ENCODE measurements at places on chromosomes 2 and 18.
A peak's percentile ranks its signal among the peaks of the same experiment; 100 is the strongest.

- DNase-seq = no peak
Observed at GRCh38 chr2:19538411-19538963, 180.1 kb upstream of the OSR1 start.

DNA sequence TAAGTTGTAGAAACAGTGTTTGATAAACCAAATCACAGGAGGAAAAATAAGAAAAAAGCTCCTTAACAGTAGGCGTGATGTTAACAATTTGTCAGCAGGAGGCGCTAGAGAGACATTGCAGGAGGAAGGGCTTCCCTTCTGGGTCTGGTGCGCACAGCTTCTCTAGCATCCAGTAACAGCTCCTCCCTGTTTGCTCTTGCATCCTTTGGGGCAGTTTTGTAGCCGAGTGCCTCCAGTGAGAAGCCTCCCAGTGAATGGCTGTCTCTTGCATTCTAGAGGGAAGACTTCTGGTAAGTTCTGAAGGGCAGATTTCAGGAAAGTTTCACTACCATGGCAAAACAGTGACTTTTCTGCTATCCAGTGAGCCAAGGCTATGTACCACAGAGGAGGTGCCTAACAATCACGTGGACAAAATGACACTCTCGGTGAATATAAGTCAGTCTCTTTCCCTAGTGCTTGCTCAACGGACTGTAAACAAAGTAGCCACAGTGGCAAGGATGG, 9.5 kb upstream of the ZNF396 start:
- peak; percentile 42 for DNase-seq

DNA sequence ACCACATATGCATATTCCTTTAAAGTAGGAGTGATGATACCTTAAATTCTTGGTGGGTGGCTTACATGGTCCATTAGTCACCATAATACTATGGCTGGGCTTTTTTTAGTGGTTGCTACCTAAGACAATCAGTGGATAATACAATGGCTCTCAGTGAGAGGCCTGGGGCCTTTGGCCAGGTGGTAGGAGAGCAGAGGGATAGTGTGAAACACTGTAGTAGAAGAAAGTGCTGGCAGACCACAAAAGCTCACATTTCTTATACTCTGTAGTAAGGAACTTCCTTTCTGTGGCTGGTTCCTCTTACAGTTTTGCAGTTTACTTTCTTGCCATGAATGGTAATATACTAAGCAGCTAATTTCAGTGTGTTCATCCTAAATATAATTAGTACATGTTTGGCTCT, 583.5 kb downstream of the XIRP2 start:
- DNase-seq = no peak

DNA sequence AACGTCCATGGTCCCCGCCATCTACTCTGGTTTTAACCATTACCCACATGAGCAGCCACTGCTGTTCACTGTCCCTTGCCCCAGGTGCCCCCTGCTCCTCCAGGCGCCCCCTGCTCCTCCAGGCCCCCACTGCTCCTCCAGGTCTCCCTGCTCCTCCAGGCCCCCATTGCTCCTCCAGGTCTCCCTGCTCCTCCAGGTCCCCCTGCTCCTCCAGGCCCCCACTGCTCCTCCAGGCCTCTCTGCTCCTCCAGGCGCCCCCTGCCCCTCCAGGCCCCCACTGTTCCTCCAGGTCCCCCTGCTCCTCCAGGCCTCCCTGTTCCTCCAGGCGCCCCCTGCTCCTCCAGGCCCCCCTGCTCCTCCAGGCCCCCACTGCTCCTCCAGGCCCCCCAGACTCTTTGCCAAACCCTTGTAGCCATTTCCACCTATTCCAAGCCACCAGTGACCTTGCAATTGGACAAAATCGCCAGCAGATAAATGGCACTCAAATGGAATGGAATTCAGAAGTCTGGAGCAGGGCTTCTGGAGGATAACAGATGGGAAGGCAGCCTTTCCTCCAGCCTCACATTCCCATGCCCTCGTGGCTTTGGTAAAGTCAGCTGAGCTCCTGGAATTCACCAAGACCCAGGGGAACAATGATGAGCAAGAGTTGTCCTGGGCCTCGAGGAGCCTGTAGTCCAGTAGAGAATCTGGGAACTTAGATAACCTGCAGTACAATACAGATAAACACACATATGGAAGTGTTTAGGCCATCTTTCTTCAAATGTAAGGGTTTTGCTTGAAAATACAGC, 13.3 kb upstream of the RPL31 start:
- no peak for DNase-seq

DNA sequence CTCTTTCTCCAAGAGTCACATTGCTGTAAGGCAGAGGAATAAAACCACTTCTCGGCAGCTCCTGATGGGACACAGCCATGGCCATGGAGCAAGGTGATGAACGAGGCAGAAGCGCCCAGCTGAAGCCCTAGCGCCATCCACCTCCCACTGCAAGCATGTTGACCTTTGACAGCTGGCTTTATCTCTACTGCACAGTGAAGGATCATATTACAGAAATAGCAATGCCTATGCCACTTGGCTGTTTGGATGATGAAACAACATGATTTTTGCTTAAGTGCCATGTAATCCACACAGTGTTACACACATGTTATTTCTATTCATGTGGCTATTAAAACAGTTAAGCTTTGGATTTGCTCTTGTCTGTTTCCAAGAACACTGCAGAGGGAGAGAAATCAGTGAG, 167.7 kb downstream of the VAPA start:
- no peak for DNase-seq

GRCh38 chr2:433216-433615, 145.3 kb upstream of the ALKAL2 start:
- no peak for DNase-seq

DNA sequence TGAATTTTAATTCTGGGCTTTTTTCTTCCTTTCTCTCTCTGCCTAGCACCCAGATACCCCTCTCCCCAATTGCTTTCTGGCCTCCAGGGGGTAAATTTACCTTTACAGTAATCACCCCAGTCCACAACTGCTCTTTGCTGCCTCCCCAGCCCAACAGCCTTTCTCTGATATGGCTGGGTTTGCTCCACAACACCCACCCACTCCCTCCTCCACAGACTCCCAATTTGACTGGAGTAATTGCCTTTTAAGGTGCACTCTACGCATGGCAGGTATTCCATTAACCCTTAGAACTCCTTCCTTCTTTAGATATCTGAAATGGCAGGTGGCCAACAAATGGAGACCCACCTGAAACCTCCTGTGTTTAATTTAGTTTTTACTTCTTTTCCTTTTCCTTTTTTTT, 3.6 kb downstream of the CELF4 start:
- DNase-seq = no peak

DNA sequence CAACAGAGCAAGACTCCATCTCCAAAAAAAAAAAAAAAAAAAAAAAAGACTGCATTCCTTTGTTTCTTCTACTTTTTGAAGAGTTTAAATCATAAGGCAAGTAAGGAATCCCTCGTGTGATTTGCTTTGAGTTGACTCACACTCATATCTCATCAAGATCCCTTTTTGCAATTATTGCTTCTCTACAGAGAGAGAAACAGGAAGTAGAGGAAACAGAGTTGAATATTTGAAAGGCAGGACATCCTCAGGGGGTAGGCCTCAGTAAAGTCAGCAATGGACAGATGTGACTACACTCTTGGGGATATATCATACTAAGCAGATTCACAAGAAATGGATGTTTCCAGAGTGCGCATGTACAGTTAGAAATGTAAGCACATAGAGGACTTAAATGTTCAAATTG, 11.2 kb upstream of the EFR3B start:
- no peak for DNase-seq

DNA sequence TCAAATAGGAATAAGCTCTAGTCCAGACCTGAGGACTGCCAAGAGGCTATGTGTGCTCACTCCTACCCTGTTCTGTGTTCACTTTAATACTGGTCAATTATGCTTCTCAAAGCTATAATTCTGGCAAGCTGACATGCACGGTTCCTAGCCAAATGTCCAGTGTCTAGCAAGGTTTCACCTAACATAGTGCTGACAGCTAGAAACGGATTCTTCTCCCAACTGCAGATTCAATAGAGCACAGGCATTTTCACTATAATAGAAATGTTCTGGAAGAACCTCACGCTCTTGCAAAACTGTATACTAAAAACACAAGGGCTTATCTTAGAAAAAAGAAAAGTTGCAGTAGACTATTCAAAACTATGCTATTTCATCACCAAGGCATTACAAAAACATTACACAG, 45.1 kb downstream of the HDAC4 start:
- DNase-seq = no peak

DNA sequence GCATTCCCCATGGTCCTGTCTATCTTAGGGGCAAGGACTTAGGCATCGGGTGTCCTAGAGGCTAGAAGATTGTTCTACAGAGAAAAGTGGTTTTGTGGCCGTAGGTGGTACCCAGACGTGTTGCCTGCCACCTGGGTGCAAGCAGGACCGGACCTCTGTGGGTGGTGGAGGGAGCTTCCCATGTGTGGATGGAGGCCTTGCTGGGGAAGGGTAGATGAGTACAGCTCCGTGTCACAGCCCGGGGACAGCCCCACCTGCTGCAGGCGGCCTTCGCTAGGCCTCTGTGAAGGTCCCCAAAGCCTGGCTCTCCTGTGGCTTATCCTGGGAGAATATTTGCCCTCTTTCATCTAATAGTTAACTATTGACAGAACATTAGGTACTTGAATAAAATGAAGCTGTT, 25.3 kb downstream of the CTIF start:
- no peak for DNase-seq

- DNase-seq = no peak
Observed at GRCh38 chr18:70499218-70499691, 210.4 kb downstream of the SOCS6 start.

- peak; percentile 86 for DNase-seq
Observed at GRCh38 chr2:176269319-176270099, at the start of gene MTX2. TSS of gene MTX2 (plus strand) at chr2:176269442. CDS start at chr2:176269630, 188 bp downstream.

- DNase-seq = no peak
Observed at GRCh38 chr2:98156304-98156703, 69.3 kb downstream of the VWA3B start.

DNA sequence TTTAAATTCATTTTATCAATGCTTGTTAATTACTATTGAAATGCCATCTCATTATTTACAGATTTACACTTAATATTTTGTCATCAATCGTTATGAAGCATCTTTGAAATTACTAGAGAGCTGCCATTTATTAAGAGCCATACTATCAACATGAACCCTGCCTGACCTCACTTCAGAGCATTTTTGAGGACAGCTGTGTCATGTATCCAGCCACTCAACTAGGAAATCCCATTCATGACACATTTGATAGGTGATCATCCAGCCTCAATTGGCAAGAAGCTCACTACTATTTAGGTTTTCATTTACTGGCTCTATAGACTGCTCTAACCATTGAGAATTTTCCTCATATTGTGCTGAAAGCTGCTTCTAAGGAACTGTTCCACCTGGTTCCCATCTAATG, 40.6 kb upstream of the TLK1 start:
- DNase-seq = no peak

GRCh38 chr2:236045251-236046235, 122.6 kb downstream of the GBX2 start:
- no peak for DNase-seq

DNA sequence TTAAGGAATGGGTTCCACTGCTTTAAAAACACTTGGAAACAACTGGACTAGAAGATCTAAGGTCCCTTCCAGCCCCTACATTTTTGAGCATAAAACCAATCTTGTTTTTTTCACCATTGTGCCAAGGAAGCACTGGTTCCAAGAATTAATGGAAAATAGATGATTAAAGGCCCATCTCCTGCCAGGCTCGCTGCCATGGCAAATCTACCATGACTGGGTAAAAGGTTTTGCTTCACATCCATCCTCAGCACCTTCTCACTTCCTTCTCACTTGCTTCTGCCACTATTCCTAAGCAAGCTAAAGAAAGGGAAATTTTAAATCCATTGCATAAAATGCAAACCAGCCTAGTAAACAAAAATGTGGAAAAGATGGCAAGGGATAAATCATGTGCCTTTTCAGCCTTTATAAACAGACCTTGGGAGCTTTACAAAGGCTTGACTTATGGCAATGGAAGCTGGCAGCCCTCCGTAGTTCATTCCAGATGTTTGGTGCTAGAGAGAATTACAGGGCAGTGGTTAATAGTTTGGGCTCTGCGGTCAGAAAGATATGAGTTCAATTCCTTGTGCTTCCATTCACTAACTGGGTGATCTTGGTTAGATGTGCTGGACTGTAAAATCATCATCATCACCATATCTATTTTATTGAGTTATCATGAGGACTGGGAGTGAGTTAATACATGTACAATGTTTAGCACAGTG, 27.0 kb upstream of the ST3GAL5 start:
- DNase-seq = no peak
